Retinal pigment epithelial cell (primary cell): ENCODE measurements at places on chromosomes 4 and X.

GRCh38 chr4:151250706-151251105 is 26.3 kb upstream of the PRSS48 start:
- no peak for DNase-seq

DNA sequence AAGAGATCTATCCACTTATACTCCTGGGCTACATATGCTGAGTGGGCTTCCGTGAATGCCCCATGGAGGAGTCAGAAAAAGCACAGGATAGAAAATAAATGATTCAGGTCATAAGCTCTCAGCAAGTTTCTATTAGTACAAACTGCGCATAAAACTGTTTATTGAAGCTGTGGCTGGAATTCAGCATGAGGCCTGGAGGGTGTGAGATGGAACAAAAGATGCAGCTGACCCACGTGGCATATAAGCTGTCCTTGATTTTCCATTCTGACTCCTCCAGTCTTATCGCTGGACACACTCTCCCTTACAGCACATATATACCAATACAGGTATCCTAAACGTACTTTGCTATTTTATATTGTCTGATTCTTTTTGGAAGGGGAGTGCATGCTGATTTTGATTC is 17.9 kb downstream of the GRXCR1 start:
- no peak for DNase-seq

GRCh38 chr4:52069571-52069970 is 18.5 kb downstream of the SPATA18 start:
- DNase-seq = no peak

DNA sequence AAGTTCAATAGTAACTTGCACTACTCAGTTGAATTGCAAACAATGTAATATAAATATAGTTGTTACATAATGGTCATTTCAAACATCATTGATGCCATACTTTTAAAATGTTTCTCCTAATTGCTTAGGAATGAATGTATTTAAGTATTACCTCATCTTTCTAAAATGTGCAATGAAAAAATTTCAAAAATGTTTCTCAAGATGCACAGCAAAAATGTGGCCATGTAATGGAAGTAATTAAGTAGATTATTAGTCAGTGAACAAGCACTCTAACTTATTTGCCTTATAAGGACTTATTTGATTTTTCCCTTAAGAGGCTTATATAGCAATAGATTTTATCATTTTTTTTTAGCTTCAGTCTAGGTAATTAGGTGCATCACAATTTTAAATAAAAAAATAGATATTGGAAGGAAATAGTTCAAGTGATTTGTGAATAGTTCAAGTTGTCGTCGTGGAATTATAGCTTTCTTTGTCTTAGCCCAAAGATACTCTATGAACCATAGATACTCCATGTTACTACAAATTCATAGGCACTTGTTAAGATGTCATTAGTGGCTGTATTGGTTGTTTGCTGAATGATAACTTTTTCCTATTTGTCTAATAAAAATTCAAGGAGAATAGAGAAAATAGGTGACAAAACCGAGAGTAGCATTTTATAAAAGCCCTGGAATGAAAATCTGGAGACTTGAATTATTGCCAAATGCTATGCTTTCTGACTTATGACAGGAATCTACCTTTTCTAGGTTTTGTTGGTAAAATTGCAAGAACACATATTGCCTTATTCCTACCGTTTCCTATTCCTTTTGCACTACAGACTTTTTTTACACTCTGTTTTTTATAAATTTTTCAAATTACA is 118.5 kb downstream of the TLL1 start:
- DNase-seq = peak; percentile 88

- peak; percentile 46 for DNase-seq
Observed at GRCh38 chr4:159175085-159175988, 72.5 kb downstream of the RAPGEF2 start.

- DNase-seq = no peak
Observed at GRCh38 chr4:4841156-4841555, 18.3 kb upstream of the MSX1 start.

GRCh38 chr4:76641758-76642157 is 206.7 kb downstream of the SHROOM3 start:
- DNase-seq = no peak

DNA sequence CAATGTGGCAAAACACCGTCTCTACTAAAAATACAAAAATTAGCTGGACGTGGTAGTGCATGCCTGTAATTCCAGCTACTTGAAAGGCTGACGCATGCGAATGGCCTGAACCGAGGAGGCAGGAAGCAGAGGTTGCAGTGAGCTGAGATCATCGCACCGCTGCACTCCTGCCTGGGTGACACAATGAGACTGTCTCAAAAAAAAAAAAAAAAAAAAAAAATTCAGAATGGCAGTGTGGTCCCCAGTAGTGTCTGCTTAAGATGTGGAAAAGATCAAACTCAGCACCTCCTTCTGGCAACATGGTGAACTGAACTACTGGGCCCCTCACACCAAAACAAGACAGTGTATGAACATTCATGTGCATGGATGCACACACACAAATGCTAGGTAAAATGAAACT is 32.2 kb downstream of the SMS start:
- no peak for DNase-seq

DNA sequence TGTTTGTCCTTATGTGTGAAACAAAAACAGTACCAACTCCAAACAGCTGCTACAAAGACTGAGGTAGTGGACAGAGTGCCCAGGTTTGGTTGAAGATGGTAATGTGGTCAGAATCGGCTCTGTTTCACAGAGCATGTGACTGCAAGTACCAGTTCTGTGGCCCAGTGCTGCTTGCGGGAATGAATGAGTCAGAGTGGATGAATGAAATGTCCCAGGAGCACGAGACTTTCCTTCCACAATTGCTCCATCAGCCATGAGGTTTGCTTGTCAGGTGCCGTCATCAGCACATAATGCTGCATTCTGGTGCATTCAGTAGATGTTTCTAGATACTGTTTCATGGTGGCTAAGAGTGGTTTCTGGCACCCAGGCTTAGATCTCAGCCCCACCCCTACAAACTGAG is 84.2 kb downstream of the GPR143 start:
- DNase-seq = peak; percentile 52

- DNase-seq = peak; percentile 87
Observed at GRCh38 chr4:15001248-15001868, 923 bp upstream of the CPEB2 start.

GRCh38 chrX:80181079-80181478 is 166.5 kb downstream of the TBX22 start:
- DNase-seq = no peak

GRCh38 chr4:40621229-40621591 is 8.5 kb downstream of the RBM47 start:
- DNase-seq = no peak

DNA sequence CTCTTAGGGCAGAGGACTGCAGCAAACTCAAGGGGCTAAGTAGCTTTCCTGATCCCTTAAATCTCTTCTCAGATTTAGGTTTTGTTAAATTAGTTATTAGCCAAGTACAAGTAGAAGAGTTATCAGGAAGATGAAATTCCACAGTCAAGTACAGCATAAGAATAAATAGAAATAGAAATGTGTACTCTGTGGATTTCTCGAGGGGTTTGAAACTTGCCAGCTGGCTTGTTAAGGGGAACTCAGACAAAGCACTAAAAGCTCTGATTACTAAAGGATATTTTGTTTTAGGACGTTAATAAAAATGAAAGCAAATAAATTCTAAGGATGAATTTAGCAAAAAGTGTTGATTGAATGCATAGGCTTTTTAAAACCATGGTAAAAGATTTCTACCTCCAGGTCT is 654.6 kb downstream of the RAPGEF2 start:
- DNase-seq = no peak

DNA sequence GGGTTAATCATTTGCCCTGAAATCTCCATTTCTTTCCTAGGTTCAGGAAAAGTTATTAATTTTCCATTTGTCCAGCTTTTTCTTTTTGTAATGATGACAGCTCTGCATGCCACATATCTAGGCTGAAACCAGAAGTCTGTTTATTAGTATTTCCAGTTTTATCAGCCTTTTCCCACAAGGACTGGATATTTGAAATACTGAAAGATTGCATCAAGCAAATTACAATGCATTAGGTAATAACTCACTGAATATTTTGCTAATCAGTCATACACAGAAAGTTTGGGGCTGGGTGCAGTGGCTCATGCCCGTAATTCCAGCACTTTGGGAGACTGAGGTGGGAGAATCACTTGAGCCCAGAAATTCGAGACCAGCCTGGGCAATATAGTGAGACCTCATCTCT is 21.5 kb downstream of the SLC9A7 start:
- no peak for DNase-seq

- DNase-seq = no peak
Observed at GRCh38 chrX:132486599-132487178, 2.1 kb downstream of the MBNL3 start.

DNA sequence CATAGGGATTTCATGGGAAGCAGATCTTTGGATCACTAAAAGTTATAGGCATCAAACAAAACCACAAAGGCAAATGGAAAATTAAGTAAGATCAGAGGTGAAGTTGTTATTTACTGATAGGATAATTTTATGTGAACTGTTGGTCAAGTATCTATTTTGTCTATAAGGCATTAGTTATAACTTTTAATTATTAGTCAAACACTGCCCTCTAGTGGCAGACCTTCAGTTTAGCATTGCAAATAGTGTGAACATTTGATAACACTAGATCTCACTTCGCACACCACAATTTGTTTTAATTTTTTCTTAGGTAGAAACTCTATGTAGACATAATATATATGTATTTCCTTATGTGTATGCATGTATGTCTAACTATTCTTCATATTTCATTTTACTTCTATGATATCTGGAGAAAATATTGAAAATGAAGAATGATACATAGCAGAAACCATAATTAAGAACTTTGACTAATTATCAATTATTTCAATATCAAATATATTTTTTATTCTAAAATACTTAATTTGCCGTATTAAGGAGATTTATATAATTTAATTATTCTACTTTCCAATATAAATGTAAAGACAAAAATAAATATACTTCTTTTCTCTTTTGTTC is 214.5 kb upstream of the TACR3 start:
- DNase-seq = peak; percentile 9

GRCh38 chr4:121913667-121914066 is 38.2 kb downstream of the TRPC3 start:
- no peak for DNase-seq

- no peak for DNase-seq
Observed at GRCh38 chr4:78369679-78370078, 181.9 kb upstream of the ANXA3 start.

DNA sequence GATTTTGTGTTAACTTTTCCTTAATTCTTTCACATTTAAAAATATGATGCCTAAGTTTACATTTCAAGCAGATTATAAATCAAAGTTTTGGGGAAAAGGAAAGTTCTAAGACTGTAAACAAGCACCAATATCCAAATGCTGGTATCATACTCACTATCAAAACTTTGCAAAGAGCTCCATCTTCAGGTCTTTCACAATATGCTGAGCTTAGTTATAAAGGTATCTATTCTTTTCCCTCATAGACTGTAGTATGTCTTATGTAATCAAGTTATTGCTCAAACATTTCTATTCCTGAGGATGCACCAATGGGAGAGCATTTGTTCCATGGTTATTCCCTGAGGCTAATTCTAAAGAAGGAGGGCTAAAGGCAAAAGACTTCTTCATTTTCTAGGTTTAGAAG is 207.9 kb upstream of the FAM241A start:
- DNase-seq = no peak

GRCh38 chr4:42018451-42018850 is 28.1 kb downstream of the SLC30A9 start:
- DNase-seq = no peak

- no peak for DNase-seq
Observed at GRCh38 chrX:137929951-137930350, 364.0 kb downstream of the ZIC3 start.

GRCh38 chr4:145043306-145043705 is 54.7 kb downstream of the ANAPC10 start:
- peak; percentile 18 for DNase-seq

DNA sequence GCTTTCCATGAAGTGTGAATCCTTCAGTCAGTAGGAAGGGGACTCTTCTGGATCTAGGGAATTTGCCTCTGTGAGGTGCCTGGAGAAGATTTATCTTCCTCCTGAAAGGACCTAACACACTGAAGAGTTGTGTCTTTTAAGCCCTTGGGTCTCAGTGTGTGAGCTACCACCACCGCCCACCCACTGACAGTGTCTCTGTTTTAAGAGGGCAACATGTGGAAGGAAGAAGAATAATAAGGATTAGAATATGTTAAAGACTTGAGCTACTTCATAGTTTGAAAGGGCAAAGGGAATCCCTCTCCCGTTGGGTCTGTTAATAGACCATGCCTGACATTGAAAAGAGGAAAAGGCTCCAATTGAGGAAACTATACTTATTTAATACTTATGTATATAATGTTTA is 64.3 kb upstream of the TLR2 start:
- no peak for DNase-seq

GRCh38 chr4:2745981-2746806 is 9.9 kb downstream of the TNIP2 start:
- no peak for DNase-seq

- DNase-seq = no peak
Observed at GRCh38 chr4:128513664-128514484, 226.3 kb upstream of the PGRMC2 start.

DNA sequence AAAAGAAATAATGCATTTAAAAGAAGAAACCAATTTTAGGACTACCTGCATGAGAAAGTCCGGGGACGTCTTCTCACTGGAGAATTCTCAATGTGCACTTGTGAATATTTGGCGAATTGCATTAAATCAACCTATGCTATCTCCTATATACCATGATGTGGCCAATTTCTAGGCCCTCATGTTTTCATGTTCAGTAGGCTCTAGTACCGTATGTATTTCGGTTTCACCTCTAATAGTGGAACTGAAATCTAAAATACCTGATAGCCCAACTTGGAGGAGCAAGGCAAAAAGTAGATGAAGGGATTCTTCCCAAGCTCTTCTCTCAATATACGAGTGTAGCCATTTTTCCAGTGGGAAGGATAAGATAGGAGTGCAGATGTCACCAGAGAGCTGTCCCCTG is 11.4 kb upstream of the FGF2 start:
- DNase-seq = no peak

- DNase-seq = no peak
Observed at GRCh38 chrX:46168254-46168653, 377.0 kb downstream of the ZNF674 start.

- DNase-seq = peak; percentile 81
Observed at GRCh38 chrX:16771483-16772398, 14.5 kb upstream of the TXLNG start.

GRCh38 chr4:97104666-97105065 is 1038.6 kb downstream of the STPG2 start:
- DNase-seq = no peak

- DNase-seq = peak; percentile 85
Observed at GRCh38 chrX:2767631-2768455, 16.0 kb downstream of the XG start.

DNA sequence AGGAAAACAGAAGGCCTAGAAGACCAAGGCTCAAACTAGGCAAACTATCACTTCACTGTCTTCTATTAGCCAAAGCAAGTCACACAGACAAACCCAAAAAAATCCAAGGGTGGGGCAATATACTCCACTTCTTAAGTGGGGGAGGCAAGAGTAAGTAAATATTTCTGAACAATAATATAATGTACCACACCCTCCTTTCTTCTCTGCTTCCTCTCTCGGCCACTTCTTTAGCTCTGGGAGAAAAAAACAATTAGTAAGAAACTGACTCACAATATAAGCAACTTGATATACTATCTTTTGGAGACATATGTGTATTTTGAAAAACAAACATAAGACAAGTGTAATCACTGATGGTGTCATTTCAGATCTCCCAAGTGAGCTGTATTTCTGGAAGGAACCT is 14.8 kb downstream of the DCAF8L1 start:
- DNase-seq = no peak
